Activated T-cell treated with anti-CD3 and anti-CD28 coated beads for 1 hour (primary cell): ENCODE measurements at places on chromosomes 5 and 9.

- DNase-seq: no peak
Observed at GRCh38 chr5:52010454-52010853, 627.2 kb downstream of the ISL1 start.

DNA sequence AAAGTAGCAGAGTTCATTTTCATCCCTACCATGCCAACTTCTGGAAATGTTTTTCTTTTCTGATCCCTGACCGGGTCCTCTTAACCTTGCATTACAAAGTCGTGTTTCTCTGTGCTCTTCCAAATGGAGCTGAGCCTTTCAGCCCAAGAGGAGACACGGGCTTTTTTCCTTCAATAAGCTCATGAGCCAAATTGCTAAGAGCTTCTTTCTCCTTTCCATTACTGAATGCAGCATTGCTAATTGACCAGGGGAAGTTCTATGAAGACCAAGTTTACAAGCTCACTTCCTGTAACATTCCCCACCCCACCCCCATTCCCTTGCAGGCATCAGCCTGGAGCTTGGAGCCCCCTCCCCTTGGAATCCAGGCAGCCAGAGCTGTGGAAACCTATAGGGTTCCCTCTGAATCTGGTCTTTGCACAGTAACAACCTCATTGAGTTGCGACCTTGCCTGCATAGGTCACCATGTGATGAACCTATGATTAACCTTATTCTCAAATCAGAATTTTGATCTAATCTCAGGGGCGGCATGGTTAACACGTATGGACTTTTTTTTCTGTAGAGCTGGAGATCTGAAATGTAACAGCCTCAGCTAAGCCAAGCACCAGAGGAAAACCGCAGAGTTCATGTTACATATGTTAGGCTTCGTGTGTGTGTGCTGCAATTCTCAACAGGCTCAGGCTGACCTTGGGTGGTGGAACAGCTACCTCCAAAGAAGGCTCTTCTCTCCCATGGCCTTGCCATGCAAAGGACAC is 395.7 kb upstream of the ZNF462 start:
- DNase-seq: no peak

- no peak for DNase-seq
Observed at GRCh38 chr5:179319123-179319522, 26.1 kb downstream of the ADAMTS2 start.

GRCh38 chr5:65902104-65902503 is 24.3 kb upstream of the ERBIN start:
- DNase-seq: no peak

- DNase-seq: no peak
Observed at GRCh38 chr5:34449639-34450038, 206.5 kb upstream of the RAI14 start.

GRCh38 chr5:54514841-54515432 is 2.6 kb upstream of the SNX18 start:
- DNase-seq: no peak

DNA sequence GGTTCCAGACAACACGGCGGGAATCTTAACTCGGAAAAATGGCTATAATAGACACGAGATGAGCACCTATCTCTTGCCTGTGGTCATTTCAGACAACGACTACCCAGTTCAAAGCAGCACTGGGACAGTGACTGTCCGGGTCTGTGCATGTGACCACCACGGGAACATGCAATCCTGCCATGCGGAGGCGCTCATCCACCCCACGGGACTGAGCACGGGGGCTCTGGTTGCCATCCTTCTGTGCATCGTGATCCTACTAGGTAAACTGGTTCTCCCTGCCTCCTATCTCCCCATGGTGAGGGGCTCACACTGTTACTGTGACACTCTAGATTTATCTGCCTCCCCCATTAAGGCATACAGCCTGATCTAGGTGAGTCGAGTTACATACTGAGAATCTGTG is 124.2 kb downstream of the CDH6 start:
- no peak for DNase-seq

DNA sequence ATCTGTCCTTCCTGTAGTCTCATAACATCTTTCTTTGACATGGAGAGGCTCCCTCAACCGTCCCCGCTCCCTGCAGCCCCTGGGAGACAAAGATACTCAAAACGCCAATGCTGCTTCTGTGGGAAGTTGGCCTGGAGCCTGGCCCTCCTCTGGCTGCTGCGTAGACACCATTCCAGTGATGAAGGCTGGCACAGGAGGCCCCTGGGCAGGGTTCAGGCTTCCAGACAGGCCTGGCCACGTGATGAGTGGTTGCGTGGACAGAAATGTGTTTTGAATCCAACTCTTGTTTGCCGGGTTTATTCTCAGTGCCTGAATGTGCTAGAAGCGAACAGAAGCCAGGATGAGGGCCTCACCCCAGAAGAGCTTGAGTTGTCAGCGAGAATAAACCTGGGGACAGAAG is 43.2 kb upstream of the NKX2-5 start:
- DNase-seq: no peak

DNA sequence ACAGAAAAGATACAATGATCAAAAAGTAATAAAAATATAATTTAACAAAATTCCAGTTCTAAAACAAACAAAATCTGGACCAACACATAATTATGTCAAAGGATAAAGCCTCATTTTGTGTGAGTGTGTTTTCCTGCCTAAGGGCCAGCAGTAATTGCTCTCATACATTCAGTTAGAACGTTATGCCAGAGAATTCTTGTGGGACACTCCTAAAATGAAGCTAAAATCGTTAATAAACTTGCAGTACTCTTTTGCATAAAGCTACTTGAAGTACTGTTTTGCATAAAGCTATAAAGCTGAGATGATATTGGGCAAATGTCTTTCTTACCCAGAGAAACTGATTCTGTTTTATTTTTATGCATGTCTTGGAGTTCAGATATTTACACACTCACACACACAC is 1072.3 kb downstream of the MAT2B start:
- DNase-seq: no peak

- no peak for DNase-seq
Observed at GRCh38 chr5:158739951-158740757, 359.6 kb downstream of the EBF1 start.
